Left lung (tissue), 14 donors: ENCODE measurements at places on chromosomes 6 and 20. TPM values are rescaled to one million over a fixed set of nuclear protein-coding genes. Genes with fewer than 3 reads are reported as not detected.

DNA sequence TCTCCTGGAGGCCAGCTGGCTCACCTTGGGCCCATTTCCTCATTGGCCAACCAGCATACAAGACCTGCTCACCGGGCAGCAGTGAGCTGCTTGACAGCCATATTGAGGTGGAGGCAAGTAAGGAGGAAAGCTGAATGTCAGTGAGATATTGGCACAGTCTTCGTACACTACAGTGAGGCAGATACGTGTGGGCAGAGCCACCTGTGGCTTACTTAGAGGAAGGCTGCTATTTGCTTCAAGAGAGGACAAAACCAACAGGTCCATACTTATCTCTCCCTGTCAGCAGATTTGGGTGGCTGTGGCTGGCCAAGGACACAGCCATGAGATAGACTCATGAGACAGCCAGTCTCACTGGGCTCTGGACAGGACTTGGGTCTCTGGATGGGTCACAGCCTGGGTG, 15.1 kb upstream of the MCM3 start:
- no peak for DNase-seq

DNA sequence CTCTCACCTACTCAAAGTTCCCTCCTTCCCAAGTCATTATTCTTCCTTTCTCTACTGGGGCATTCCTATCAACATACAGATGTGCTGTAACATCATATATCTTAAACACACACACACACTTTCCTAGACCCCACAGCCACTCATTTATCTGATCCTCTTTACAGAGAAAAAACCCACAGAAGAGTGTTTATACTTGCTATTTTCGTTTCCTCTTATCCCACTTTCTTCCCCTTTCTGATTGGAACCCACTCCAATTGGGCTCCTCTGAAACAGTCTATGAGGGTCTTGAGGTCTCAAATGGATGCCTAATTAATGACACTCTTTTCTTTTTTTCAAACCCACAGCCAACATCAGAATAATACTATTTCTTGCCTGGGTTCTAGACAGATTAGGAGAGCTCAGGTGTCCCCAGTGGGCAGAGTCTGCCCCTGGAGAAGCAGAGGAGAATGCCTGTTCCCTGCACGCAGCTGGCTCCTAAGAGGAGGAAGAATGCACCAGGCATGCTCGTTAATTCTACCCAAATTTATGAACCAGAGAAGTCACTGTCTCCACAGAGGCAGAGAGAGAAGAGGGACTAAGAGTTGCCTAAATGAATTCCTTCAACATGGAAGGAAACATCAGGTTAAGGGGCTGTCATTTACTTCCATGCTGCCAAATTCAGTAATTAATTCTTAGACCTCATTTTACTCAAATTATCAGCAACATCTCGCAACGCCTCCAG, 65.9 kb downstream of the CRYBG1 start:
- DNase-seq: no peak

GRCh38 chr6:135667691-135668455, 170.3 kb upstream of the AHI1 start:
- peak; percentile 36 for DNase-seq

GRCh38 chr6:33620856-33621710, at the start of gene ITPR3:
TSS of gene ITPR3 (plus strand) at chr6:33621322. CDS start at chr6:33621603, 281 bp downstream.
- peak; percentile 73 for DNase-seq

- no peak for DNase-seq
Measured at GRCh38 chr6:34795836-34796425, 4.0 kb downstream of the BLTP3A start.

DNA sequence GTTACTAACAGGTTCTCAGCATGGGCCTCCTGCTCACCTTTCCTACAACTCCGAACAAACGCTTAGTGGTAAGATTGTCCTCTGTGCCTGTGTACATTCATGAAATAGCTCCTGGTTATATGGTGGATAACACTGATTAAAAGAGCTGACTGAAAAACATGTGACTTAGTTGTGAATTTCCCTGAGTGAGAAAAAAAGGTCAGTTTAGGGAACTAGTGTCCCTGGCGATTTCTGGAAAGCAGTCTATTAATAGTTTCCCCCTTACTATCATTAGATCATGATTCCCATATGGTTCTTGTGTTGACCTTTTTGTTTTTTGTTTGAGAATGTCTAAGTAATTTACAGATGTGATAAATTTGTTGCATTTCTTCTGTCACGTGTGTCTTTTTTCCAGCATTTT, 15.6 kb downstream of the SNRPC start:
- no peak for DNase-seq

DNA sequence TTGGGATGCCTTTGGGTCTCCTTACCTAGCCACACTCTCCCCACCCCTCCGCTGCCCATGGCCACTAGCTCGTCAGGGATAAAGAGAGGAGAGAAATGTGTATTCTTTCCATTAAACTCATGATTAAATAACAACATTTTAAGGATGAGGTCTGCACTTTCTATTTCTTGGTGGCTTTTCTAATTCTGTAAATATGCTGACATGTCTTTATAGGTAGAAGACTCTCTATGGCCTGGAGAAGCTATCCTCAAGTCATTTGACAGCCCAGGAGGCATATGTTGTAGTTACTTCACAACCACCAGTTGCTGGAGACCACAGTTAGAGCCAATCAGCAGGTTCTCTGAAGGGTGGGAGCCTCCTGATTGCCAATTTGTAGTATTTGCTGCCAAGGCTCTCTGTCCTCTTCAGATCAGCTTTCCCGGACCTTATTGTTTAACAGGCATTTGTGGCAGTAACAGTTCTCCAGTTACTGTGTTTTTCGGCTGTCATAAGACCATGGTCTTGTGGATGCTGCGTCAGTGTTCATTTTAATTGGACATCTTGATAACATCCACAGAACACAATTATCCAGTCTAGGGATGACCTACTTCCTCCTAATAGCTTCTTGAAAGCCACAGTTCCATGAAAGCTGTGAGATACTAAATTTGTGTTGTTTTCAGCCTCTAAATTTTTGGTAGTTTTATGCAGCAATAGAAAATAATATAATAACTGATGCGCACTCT, 205.0 kb upstream of the KCNQ5 start:
- no peak for DNase-seq

GRCh38 chr20:3465301-3465700, 5.5 kb upstream of the ATRN start:
- DNase-seq: no peak

DNA sequence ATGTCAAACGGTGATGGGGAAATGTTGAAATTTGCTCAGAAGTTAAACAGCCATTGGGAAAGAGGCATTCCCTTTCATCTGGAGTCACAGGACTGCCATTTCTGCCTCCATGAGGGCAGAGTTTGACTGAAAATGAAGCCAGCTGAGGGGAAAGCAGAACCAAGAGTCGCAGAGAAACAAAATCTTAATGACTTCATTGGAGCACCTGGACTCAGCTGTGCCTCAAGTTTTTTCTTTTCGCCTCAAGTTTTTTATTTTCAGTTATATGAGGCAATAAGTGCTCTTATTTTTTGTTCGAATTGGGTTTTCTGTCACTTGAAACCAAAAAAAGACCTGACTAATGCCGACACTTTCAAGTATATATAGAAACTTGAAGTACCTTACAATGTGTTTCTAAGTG, 161.3 kb downstream of the PKHD1 start:
- no peak for DNase-seq

GRCh38 chr6:124758663-124759062, 203.6 kb upstream of the RNF217 start:
- DNase-seq: no peak

DNA sequence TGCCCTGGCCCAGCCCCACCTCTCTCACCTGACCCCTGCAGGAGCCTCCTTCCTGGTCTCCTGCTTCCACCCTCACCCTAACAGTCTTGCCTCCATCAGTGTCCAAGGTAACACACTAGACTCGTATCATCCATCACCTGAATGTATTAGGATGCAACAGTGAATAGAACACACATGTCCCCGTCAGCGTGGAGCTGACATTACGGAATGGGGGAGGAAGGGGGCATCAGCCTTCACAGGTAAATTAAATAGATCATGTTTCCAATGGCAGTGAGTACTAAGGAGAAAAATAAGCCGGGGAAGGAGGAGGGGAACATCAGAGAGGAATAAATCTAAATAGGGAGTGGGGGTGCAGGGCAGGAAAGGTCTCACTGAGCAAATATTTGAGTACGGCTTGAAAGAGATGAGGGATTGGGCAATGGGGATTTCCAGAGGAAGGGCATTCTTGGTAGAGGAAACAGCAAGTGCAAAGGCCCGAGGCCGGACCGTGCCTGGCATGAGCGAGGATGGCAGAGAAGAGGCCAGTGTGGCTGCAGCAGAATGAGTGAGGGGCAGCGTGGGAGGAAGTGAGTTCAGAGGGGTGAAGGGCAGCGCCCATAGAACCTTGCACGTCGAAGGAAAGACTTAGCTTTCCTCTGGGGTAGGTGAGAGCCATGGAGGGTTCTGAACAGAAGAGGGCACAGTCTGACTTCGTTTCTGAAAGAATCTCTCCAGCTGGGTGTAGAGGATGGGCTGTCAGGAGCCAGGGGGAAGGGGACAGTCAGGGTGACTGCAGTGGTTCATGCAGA, 110.1 kb upstream of the PTPN1 start:
- DNase-seq: peak; percentile 58

- DNase-seq: no peak
Measured at GRCh38 chr20:33474963-33475362, 14.9 kb upstream of the CBFA2T2 start.

GRCh38 chr6:35382015-35382414, 39.7 kb downstream of the PPARD start:
- DNase-seq: no peak

The GRM1 gene
- 0.04 TPM for polyA plus RNA-seq

The ADGRF5 gene
- 116 TPM for polyA plus RNA-seq

The LYRM4 gene
- 41.0 TPM for polyA plus RNA-seq

The ZC2HC1B gene
- polyA plus RNA-seq: not detected

The OVOL2 gene
- 8.5 TPM for polyA plus RNA-seq

The TCP11 gene
- polyA plus RNA-seq: 0.63 TPM
